ENCODE measurements at places on chromosomes 2 and 18.

DNA sequence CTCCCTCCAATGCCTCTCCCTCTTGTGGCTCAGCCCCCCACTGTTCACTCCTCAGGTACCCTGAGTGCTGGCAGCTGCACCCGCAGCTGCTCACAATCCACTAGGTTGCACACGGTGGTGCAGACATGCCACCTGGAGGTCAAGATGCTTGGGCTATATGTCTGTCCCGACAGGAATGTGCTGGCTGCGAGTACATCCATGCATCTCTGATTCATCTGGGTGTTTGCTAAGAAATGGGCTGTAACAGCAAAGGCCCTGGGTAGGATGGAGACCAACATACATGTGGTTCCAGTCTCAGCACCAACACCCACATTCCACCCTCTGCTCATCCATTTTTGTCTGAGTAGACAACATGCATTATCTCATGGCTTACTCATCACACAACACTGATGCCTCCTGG, 31.3 kb downstream of the ANKMY1 start:
- DNase-seq, result no peak

DNA sequence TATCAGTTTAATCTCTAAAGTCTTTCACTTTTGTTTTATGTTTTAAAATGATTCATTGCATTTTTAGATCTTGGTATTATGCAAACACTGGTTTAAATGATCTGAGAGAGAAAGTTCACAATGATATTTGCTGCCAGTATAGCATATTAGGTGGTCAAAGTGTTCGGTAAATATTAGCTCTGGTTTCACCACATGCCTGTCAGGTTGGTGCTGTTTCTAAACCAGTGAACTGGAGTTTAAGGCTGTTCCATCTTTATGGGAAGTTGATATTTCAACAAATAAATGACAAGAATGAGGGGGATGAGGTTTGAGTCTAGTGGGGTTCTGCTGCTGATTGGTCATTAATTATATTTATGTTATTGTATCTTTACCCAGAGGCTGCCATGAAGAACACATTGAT, 436.4 kb downstream of the DCDC2C start:
- DNase-seq, result no peak

- no peak for DNase-seq
Measured at GRCh38 chr2:172389685-172390339, 37.6 kb upstream of the ITGA6 start.

- no peak for DNase-seq
Measured at GRCh38 chr2:95079199-95079683, 42.4 kb downstream of the MRPS5 start.
